Eye (tissue), 1 donor: ENCODE measurements at places on chromosomes 4 and X.

DNA sequence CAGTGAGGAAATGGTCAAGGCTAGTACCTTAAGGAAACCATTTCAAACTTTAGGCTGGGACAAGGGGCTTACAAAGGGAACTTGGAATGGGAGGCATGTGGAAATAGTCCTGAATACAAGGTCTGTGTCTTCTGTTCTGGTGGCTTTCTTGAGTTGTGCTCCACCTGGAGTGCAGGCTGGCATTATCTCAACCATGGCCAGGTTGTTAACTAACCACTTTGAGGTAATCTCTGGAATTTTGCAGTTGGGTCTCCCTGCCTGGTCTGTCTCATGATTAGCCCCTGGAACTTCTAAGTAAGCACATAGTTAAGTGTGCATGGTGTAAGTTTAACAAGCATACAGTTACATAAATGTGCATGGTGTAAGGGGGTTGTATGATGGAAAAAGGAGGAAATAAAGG is 77.5 kb downstream of the PCDH18 start:
- no peak for DNase-seq

GRCh38 chr4:73417973-73418372 is 13.9 kb downstream of the ALB start:
- peak; percentile 2 for DNase-seq

- DNase-seq = no peak
These were observed 29.6 kb downstream of the SLC16A2 start for GRCh38 chrX:74450803-74451449.

GRCh38 chr4:3013839-3014350 is 50.5 kb downstream of the GRK4 start:
- no peak for DNase-seq

GRCh38 chrX:38192007-38192810 is 28.5 kb downstream of the SRPX start:
- DNase-seq = peak; percentile 32
